Smooth muscle cell of trachea (primary cell): ENCODE measurements at places on chromosomes 16 and 17. TPM values are rescaled to one million over a fixed set of nuclear protein-coding genes. Genes with fewer than 3 reads are reported as not detected.

SMIM22 gene
- total RNA-seq: not detected in 2 replicates

CDH11 gene
- 176 and 228 TPM in 2 replicates for total RNA-seq

RAMP2 gene
- not detected in 2 replicates for total RNA-seq

METTL16 gene
- total RNA-seq: 16.9 and 19.3 TPM in 2 replicates

SHISA9 gene
- under 0.01 TPM in 1 of 2 replicates, not detected in the other for total RNA-seq

G6PC1 gene
- total RNA-seq: not detected in 2 replicates

NPTX1 gene
- total RNA-seq: 148 and 230 TPM in 2 replicates

LITAFD gene
- not detected in 2 replicates for total RNA-seq

MRPL12 gene
- total RNA-seq: 6.8 and 12.4 TPM in 2 replicates

KRT24 gene
- total RNA-seq: not detected in 2 replicates

SLC16A13 gene
- 0.44 and 2.0 TPM in 2 replicates for total RNA-seq

ATP2A1 gene
- total RNA-seq: 0.44 and 0.99 TPM in 2 replicates

MYH11 gene
- total RNA-seq: under 0.01 TPM in 2 replicates

HOXB6 gene
- 0.73 and 0.83 TPM in 2 replicates for total RNA-seq

C1QTNF8 gene
- total RNA-seq: not detected in 2 replicates

MT1F gene
- total RNA-seq: 0.17 TPM in 1 of 2 replicates, not detected in the other

ADAP2 gene
- 4.1 and 4.5 TPM in 2 replicates for total RNA-seq

DRC3 gene
- total RNA-seq: 0.83 and 1.2 TPM in 2 replicates

SLC47A2 gene
- under 0.01 TPM in 1 of 2 replicates, not detected in the other for total RNA-seq

TNFRSF13B gene
- not detected in 2 replicates for total RNA-seq

CRYBA1 gene
- total RNA-seq: 0.15 and 0.33 TPM in 2 replicates

TMEM238L gene
- not detected in 2 replicates for total RNA-seq

WDR59 gene
- total RNA-seq: 20.0 and 20.1 TPM in 2 replicates

PSMD11 gene
- total RNA-seq: 71.5 and 112 TPM in 2 replicates

OR1A1 gene
- not detected in 2 replicates for total RNA-seq

RNF43 gene
- under 0.01 TPM in 2 replicates for total RNA-seq

CCL14 gene
- total RNA-seq: under 0.01 TPM in 1 of 2 replicates, not detected in the other

GUCY2D gene
- 0.17 TPM in 1 of 2 replicates, not detected in the other for total RNA-seq

WSCD1 gene
- under 0.01 and 0.15 TPM in 2 replicates for total RNA-seq

CD300H gene
- total RNA-seq: not detected in 2 replicates

IRX3 gene
- total RNA-seq: under 0.01 and 0.17 TPM in 2 replicates

PIK3R5 gene
- not detected in 2 replicates for total RNA-seq

CHAD gene
- not detected in 2 replicates for total RNA-seq

PMP22 gene
- 96.4 and 139 TPM in 2 replicates for total RNA-seq

RCVRN gene
- total RNA-seq: under 0.01 TPM in 1 of 2 replicates, not detected in the other

TMEM235 gene
- total RNA-seq: not detected in 2 replicates

SLC35G6 gene
- not detected in 2 replicates for total RNA-seq

ASPHD1 gene
- 6.5 and 7.7 TPM in 2 replicates for total RNA-seq

CD300C gene
- total RNA-seq: not detected in 2 replicates
